Stimulated activated CD4-positive, alpha-beta T cell treated with anti-CD3 and anti-CD28 coated beads, TNF-alpha, amount 100 ng/mL, for 24 hours (primary cell): ENCODE measurements at places on chromosomes 5 and 9.

GRCh38 chr9:76643399-76644117 is 120.7 kb upstream of the PCA3 start:
- no peak for DNase-seq

DNA sequence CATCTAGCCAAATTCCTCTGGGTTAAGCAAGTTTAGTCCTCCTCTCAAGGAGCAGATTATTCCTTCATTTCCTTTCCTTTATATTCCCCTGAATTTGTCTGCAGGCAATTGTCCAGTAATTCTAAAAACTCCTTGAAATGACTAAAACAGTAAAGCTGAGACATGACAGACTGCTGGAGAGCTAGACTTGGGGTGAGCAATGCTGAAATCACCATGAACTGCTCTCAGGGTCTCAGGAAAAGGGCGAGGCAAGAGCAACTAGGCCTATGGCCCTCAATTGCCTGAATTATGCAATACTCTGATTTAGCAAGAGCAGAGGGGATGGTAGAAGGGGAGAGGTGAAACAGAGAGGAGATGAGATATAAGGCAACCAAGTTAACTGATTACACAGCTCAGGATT is 172.9 kb upstream of the NREP start:
- DNase-seq: no peak

DNA sequence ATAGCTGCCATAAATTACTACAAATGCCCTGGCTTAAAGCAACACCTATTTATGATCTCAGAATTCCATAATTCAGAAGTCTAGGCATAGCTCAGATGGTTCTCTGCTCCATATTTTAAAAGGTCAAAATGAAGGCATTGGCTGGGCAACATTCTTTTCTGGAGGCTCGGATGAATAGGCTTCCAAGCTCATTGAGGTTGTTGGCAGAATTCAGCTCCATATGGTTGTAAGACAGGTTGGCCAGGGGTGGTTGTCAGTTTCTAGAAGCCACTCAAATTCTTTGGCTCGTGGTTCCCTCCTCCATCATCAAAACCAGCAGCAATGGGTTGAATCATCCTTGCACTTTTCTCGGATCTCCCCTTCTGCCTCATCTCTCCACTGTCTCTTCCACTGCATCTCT is 49.4 kb downstream of the TGFBR1 start:
- DNase-seq: no peak

GRCh38 chr9:71549023-71549422 is 219.3 kb downstream of the CEMIP2 start:
- no peak for DNase-seq
